ENCODE measurements at places on chromosomes 1 and 21.

- DNase-seq: no peak
Measured at GRCh38 chr1:170678027-170678600, 14.2 kb downstream of the PRRX1 start.

DNA sequence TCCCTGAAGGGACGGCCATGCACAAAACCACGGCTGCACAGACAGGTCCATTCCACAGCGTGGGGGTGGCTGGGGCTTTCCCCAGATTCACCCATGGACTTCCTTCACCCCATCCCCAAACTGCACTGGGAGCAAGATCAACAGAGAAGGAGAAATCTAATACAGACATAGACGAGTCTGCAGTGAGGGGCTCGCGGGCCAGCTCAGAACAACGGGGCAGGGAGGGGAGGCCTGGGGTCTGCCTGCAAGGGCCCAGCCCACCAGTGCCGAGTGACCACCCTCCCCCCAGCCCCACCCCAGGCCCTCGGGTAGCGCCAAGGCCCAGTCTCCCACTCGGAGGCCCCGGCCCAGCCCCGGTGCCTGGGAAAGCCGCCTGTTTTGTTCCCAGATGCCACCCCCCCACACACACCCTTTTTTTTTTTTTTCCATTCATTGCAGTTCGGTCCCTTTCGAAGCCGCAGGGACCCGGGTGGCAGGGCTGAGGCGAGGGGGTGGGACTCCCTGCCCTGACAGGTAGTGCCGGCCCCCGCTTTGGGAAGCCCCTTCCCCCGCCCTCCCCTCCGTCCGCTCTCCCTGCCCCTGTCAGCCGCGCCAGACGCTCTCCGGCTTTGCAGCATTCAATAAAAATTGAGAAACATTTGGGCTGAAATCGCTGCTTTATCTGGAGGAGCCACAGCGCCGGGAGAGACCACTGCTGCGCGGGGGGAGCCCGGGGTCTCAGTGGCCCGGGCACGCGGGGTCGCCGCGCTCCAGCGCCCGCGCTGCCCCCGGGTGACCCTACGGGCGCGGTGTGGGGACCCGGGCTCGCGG is 543 bp upstream of the EPHB2 start:
- no peak for DNase-seq

GRCh38 chr1:90836345-90836679 is 119.2 kb upstream of the BARHL2 start:
- DNase-seq: no peak

- no peak for DNase-seq
Measured at GRCh38 chr1:77906019-77906545, 17.7 kb downstream of the NEXN start.

- DNase-seq: no peak
Measured at GRCh38 chr1:54335755-54336108, 70.5 kb downstream of the SSBP3 start.

GRCh38 chr1:231069333-231069732 is 29.3 kb upstream of the FAM89A start:
- no peak for DNase-seq

Measured in NCI-H2107 (cell line).